ENCODE measurements at places on chromosomes 4 and X.

DNA sequence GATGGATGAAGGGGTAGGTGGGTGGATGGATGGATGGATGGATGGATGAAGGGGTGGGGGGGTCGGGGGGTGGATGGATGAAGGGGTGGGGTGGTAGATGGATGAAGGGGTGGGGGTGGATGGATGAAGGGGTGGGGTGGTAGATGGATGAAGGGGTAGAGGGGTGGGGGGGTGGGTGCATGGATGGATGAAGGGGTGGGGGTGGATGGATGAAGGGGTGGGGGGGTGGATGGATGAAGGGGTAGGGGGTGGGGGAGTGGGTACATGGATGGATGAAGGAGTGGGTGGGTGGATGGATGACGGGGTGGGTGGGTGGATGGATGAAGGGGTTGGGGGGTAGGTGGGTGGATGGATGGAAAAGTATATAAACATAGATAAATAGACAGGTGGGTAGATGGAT is 74.2 kb downstream of the PRKX start:
- DNase-seq: no peak

GRCh38 chr4:67571975-67572374 is 13.4 kb downstream of the STAP1 start:
- DNase-seq: no peak

DNA sequence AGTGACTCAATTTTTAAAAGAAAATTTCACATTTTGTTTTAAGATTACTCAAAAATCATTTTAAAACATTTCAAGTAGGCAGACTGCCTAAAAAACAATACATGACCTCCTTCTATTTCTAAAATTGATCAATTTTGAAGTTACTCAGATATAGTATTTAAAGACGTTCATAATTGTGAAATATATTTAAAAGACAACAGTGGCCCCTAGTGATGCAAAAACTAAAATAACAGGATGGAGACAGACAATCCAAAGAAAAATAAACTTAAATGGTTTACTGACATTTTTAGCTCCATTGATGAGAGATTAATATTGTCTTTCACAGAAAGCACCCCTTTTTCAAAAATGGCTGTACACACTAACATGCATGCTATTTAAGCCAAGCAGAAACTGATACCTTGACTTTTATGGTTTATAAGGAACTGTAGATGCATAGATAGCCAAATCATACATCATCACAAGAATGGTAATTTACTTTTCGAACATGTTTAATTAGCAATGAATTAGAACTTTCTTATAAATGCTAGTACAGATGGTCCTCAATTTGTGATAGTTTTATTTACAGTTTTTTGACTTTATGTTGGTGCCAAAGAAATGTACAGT is 69.8 kb upstream of the FAT4 start:
- DNase-seq: peak; percentile 67

- DNase-seq: no peak
Observed at GRCh38 chr4:7973545-7973981, 33.9 kb upstream of the AFAP1 start.

Data from dermis blood vessel endothelial cell (primary cell).